Stomach (tissue), 19 donors: ENCODE measurements at places on chromosomes 7 and 10.

DNA sequence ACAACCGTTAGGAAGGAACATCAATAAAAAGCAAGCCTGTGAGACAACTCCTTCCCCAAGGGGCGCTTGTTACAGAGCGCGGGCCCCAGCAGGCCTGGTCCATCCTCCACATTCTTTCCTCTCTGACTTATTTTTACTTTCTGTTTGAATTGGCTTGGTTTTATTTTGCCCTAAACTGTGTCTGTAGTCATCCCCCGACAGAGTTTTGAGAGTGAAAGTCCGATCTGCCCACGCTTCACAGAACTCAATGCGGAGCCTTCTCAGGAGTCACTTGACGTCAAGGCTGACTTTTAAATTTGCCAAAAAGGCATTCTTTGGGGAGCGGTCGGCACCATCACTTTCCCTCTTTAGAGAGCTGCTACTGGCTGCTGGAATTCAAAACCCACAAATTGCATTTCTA is 150.1 kb upstream of the KLF6 start:
- peak; percentile 76 for DNase-seq

- DNase-seq, result peak; percentile 4
Measured at GRCh38 chr10:98832738-98833137, 386.0 kb upstream of the HPS1 start.

GRCh38 chr10:132836832-132837540 is 51.0 kb upstream of the NKX6-2 start:
- DNase-seq, result peak; percentile 77

GRCh38 chr7:100369105-100369504 is 4.2 kb upstream of the PILRA start:
- DNase-seq, result peak; percentile 58

DNA sequence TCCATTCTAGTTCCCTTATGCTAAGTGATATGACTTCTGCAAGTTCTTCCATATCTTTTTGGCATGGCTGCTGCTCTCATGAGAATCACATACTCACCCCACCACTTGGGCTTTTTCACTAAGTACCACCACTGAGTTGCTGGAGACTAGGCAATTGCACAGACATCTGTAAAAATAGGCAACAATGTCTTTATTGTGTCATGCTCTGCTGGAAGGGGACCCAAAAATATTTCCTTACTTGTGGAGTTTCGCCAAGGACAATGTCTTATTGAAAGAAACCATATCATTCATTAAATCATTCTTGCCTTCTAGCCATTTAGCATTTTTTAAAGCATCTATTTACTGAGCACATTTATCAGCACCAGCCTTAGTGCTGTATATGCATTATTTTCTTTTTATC is 17.4 kb upstream of the ASZ1 start:
- no peak for DNase-seq

- peak; percentile 39 for DNase-seq
Measured at GRCh38 chr10:117374506-117375359, 507 bp downstream of the PDZD8 start.

- no peak for DNase-seq
Measured at GRCh38 chr7:113649556-113649955, 269.3 kb downstream of the PPP1R3A start.

DNA sequence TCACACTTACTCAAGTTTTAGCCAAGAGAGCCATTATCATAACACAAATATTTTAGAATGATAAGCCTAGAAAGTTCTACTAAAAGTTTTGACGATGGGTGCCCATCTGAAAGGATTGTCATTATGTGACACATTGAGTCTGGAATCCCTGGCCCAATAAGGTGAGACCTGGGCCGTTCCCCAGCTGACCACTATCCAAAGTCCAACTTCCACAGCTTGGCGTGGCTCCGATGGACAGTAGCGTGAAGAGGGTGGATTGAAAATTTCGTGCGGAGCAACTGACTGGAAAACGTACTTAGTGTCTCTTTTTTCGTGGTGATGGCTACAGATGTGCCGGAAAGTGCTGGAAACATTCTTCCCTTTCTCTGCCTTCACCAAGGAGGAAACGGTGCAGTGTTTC is 439.0 kb upstream of the ZMIZ1 start:
- DNase-seq, result no peak

- DNase-seq, result no peak
Measured at GRCh38 chr10:46171661-46172060, 115.1 kb upstream of the ANTXRL start.

DNA sequence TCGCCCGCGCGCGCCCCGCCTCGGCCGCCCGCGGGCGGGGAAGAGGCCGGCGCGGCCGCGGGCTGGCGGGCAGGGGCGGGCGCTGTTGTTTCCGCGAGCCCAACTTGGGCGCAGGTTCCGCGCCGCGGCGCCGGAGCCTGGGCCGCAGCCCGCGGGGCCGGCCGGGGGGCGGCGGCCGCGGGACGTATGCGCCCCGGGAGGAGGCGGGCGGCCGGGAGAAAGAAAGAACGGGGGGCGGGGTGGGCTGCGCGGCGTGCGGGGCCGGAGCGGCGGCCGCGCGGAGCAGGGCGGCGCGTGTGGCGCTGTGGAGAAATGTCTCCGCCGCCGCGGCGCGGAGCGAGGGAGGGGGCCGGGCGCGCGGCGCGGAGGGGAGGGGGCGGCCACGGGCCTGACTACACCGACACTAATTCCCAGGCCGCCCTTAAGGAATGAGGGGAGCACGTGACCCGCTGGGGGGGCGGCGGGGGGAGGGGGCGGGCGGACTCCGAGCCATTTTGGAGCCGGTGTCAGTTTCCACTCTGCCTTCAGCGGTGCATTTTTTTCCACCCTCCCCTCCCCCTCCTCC is at the start of gene BMI1:
BMI1 (plus strand) TSS at position 509 of the 565 bp plus-strand sequence. CDS start 5,351 bp downstream, outside the sequence.
- DNase-seq, result peak; percentile 93

DNA sequence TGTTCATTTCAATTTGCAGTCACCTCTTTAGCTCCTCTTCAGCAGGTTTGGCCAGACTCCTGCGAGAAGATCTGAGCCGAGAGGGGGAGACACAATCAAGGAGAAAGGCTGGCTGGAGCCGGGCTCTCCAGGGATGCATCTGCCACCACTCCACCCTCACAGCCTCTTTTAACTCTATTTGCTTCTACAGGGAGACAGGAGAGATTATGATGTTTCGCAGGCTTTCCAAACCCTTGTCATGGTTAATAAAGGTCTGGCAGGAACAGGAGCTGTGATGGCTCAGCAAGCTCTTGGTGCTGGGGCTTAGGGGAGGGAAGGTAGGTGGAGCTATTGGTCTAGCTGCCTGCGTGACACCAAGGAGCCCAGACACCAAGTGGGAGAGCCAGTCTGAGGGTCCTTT is 448.1 kb upstream of the PODXL start:
- no peak for DNase-seq

GRCh38 chr7:131096267-131096927 is 231.3 kb upstream of the MKLN1 start:
- DNase-seq, result no peak

DNA sequence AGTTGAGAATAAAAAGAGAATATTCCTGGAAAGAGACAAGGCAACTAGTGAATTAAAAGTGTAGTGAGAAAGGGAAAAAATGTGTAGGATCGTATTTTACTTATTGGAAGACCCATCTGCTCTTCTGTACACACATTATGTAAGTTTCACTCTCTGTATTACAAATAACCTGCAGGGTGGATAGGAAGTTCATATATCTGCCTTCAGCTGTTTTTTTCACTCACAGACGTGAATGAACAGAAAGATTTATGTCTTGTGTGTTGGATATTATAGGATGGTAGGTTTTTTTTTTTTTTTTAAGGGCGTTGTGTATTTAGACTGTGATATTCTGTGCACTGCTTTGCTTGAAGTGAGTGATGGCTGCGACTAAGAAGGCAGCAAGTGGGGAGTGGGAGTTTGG is 266.5 kb downstream of the AUTS2 start:
- no peak for DNase-seq

GRCh38 chr7:154858836-154859537 is 143.9 kb downstream of the PAXIP1 start:
- peak; percentile 65 for DNase-seq

GRCh38 chr10:12631787-12632562 is 282.6 kb downstream of the CAMK1D start:
- DNase-seq, result no peak

DNA sequence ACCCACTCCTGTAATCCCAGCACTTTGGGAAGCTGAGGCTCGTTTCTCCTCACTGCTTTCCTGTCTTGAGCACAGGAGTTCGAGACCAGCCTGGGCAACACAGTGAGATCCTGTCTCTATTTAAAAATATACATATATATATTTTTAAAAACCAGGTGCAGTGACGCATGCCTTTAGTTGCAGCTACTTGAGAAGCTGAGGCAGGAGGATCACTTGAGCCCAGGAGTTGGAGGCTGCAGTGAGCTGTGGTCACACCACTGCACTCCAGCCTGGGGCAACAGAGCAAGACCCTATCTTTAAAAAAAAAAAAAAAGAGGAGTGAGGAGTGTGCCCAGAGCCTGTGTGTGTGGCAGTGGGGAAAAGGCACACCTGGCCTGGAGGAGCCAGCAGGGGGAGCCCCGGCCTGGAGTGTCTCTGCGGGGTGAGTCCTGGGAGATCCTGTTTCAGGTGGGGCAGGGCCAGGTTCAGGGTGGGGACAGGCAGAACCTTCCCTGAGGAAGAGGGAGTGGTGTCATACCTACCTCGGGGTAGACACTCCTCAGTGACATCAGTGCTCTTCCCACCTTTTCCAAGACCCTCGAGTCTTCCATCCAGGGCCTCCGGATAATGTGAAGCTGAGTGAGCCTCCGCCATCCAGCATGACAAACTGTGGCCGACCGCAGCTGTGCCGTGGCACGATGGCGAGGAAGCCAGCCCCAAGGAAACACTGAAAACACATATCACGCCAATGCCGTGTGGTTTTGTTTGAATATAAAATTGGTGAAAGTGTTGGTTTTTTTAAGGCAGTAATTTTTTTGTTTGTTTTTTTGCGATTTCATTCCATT is 9.0 kb upstream of the ARPC1B start:
- DNase-seq, result peak; percentile 69

GRCh38 chr10:113027574-113028455 is 77.8 kb downstream of the TCF7L2 start:
- peak; percentile 55 for DNase-seq

DNA sequence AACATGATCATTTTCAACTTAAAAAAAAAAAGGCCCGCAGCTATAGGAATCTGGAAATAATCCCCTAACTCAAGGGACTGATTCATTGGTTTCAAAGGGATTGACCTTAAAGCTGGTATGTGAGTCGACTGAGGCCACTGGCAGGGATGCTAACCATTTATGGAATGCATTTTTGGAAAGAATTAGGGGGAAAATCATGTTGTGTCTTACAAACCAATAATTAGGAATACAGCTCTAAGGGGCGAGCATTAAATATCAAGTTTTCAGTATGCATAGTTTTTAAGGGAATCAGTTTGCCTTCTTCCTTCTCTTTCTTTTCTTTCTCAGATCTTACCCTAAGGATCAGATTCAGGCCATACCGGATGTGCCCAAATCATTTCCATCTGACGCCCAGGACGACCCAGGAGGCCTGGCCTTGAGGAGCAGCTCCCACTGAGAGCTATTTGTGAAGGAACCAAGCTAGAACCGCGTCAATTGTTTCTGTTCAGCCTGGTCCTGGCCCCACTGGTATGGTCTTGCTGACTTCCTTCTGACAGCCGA is 48.7 kb downstream of the BPGM start:
- no peak for DNase-seq

GRCh38 chr7:132915647-132916046 is 166.2 kb downstream of the CHCHD3 start:
- no peak for DNase-seq

GRCh38 chr7:3280445-3280844 is 20.6 kb upstream of the SDK1 start:
- DNase-seq, result no peak

GRCh38 chr7:130945411-130945811 is 211.4 kb upstream of the KLF14 start:
- no peak for DNase-seq

- DNase-seq, result no peak
Measured at GRCh38 chr10:8095959-8096358, 41.5 kb downstream of the GATA3 start.

DNA sequence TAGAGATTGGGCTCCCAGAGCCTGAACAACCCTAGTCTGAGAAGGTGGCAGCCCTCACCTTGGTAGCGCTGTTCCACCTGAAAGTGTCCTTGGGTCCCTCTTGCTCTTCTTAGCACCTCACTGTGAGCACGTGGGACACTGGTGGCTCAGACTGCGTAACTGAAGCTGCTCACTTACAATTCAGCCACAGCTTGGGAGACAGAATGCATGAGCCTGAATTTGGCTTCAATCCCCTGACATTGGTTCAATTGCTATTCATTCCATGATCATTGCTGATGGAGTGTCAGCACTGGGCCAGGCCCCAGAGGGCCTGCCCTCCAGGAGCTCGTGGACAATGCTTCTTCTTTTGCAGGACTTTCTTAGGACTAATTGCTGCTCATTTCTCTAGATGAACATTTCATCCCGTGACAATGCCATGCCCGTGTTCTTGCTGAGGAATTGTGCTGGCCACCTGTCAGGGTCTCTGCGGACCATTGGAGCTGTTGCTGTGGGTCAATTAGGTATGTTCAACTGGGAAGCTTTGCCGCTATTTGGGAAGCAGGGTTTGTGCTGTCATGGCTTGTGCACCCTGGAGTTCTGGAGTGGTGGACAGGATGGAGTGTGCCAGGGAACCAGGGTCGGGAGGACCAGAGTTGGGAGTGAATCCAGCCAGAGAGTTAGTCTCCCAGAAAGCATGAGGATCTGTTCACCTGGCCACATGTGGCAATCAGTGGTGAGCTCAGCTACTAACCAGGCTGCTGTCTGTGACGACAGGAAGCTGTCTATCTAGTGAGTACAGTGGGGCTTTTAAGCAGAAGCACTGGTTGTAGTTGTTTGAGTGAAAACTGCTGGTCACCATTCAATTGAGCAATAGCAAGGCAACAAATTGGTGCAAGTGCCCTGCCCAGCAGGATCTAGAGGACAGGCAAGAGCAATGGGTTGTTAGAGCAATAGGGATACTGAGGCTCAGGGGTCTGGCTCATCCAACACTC is 105.1 kb downstream of the WDFY4 start:
- no peak for DNase-seq

- no peak for DNase-seq
Measured at GRCh38 chr10:60648761-60649160, 129.5 kb upstream of the CDK1 start.

DNA sequence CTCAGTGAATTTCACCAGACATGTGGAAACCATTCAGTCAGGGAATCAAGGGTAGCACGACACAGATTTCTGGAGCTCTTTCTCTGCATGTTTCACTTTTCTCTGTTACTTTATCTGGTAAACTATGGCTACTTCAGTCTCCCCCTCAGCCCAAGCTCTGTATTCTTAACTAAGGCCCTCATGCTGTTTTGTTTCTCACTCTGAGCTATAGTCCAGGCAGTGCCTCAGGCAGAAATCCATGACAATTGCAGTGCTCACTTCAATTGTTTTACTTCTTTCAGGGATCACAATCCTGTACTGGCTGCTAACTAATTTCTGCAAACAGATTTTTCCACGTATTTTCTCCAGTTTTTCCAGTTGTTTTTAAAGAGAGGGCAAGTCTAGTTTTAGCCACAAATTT is 1599.9 kb upstream of the LRRTM3 start:
- DNase-seq, result no peak

DNA sequence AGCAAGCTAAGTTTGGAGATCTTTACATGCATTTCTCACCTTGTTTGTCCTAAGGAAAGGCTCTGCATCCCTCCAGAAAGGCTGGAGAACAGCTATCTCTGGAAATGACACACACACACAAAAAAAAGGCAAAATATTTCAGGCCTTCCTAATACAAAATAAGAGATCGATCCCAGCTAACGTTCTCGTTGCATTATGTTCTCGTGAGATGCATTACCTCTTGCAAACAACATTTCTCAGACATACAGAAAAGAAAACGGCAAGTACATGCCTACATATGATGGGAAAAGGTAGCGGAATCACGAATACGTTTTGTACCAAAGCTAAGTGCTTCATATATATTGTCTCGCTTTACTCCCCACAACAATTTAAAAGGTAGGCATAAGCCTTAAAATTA is 488 bp downstream of the MTERF1 start:
- no peak for DNase-seq

GRCh38 chr7:32611201-32612099 is 116.2 kb downstream of the AVL9 start:
- DNase-seq, result no peak
